ENCODE measurements at places on chromosomes 5 and 9.

- DNase-seq, result no peak
These were observed 43.3 kb downstream of the CREBRF start for GRCh38 chr5:173099461-173099860.

DNA sequence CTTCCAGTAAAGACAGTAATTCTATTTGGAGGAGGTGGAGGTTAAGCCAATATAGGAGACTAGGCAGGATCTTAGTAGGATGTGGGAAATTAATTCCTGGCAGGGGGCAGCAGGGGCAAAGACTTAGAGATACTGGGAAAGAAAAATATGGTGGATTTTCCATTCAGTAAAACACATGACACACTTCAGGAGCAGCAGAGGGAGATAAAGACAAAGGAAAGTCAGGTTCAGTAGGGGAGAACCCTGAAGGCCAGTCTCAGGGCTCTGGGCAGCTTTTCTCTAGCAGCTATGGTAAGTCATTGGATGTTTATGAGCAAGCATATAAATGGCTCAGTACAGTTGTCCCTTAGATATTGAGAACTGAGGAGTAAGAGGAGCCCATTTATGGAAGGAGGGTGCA, 105.5 kb downstream of the PJA2 start:
- DNase-seq, result no peak

- peak; percentile 76 for DNase-seq
These were observed 34.5 kb downstream of the HAVCR1 start for GRCh38 chr5:157024208-157024959.

- DNase-seq, result no peak
These were observed 22.5 kb upstream of the SHB start for GRCh38 chr9:38091310-38092199.

DNA sequence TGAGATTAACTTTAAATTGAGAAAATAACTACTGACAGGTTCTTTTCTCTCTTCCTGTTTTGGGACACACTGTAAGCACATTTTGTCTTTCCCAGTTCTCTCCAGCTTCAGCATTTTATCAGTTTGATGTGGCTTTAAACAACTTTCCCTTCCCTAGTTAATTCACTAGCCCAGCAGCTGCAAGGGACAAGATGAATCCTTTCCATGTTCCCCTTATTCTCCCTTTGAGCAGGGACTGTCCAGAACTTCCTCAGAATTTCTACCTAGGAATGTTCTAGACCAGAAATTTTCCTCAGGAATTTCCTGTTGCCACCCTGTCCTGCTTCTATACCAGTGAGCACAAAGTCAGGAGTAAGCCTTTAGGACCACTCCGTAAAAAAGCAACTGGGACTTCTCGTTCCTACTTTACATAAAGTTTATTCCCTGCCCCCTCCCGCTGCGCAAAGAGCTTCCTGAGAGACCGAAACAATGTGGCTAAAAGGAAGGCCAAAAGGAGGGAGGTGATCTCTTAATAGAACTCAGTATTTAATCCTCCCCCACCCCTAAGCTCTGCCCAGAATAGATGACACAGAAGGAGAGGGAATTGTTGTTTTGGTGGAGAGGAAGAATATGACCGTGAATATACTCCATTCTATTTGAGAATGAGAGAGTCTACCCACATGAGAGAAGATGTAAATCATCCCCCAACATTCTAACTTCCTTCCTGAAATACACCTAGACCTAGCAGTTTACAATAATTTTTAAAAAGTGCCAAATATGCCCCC, 61.9 kb downstream of the GLIS3 start:
- DNase-seq, result no peak

DNA sequence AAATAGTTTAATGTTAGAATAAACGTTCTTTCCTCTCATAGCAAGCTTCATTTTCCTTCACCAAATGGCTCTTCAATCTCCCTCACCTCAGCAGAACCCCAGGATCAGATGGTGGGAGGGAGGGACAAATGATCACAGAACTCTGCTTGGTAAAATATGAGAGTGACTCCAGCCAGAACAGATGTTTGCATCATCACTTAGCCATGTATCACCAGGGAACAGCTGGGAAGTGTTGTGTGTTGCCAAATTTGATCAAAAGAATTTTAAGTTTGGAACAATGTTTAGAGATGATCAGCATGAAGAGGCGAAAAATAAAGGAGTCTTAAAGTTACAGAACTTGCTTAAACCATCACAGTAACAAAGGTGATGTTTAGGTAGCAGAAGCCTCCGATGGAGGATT, 115.7 kb downstream of the FRMD3 start:
- DNase-seq, result no peak

DNA sequence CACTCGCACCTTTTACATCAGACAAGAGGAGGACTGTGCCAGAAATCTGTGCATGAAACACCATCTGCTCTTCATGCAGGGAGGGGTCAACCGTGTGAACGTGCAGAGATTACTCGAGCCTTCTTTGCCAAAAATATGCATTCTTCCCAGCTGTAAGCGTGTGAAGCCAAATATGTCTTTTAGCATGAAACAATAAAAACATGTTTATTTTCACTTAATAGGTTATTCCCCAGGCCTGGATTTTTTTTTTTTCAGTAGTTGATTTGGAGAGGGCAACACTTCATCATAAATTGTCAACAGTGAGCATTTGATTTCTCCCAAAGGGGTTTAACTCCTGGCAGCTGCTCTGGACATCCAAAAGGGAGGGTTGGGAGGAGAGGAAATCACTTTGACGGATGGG, 23.8 kb downstream of the PLAC8L1 start:
- peak; percentile 21 for DNase-seq

DNA sequence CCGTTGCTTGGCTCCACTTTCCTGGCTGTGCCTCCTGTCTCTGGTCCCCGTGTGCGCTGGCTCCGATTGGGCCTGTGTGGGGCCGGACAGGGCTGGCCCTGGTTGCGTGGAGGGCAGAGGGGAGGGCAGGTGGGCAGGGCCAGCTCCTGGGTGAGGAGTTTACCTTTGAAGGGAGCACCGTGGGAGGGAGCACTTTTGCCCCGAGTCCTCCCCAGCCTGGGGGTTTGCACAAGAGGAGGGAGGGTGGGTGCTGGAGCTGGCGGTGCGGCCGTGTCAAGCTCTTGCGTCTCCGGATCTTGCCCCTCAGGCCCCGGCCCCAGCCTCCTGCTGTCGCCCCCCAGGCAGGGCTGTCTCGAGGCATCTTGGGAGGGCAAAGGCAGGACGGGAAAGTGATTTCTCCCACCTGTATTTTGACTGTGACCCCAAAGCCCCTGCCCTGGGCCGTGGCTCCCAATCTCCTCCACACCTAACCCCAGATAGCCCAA, 48.3 kb upstream of the EXOC3 start:
- DNase-seq, result no peak

- no peak for DNase-seq
These were observed 932.9 kb upstream of the DMAC1 start for GRCh38 chr9:8732367-8733075.

DNA sequence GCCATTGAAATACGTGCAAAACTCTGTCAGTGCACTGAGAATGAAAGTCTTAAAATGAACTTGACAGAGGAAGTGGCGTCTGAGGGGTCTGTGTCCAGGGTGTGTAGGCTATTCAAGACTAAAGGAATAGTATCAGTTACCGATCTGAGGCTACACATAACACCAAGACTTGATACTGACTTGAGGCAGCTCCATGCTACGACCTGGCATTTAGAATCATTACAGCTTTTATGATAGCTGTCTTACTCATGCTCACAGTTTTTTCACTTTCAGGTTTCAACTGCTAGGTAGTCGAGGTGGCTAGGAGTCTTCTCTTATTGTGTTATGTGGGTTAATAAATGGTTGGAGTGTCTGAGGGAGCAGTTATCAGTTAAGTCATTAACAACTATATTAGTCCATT, 92.8 kb upstream of the SLCO6A1 start:
- no peak for DNase-seq

GRCh38 chr5:140883373-140883772, 1.4 kb downstream of the PCDHA13 start:
- no peak for DNase-seq

DNA sequence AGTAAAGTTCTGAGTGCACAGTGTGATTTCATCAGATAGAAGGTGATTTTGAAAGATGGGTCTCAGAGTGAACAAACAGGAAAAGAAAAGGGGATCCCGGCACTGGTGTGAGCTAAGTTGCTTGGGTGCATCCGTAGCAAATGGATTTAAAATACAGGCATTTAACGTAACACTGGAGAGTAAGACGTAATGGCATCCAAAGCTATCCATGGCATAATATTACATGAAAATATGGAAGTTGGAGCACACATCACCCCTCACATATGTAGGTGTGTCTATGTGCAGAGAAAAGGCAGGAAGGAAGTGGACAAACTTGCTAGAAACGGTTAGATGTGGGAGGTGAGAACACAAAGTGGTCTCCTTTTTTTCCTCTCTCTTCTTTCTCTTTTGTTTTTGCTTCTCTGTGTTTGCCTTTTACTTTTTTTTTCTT, 38.2 kb upstream of the SEMA4D start:
- DNase-seq, result no peak

DNA sequence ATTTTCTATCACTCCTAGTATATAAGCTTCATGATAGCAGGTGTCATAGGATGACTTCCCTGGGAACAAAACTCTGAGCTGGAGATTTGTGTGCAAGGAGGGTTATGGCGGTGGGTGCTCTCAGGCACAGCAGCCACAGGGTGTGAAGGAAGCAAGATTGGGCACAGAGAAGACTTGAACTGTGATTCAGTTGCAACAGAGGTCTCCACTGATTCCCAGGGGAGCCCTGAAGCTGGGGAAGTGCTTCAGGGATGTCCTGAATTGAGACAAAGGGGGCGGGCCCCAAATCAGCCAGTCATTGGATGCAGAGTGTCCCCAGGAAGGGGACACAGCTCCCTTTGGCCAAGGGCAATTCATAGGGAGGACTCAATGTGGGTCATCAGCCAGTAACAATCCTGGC, 44.4 kb upstream of the ANKRD55 start:
- no peak for DNase-seq

DNA sequence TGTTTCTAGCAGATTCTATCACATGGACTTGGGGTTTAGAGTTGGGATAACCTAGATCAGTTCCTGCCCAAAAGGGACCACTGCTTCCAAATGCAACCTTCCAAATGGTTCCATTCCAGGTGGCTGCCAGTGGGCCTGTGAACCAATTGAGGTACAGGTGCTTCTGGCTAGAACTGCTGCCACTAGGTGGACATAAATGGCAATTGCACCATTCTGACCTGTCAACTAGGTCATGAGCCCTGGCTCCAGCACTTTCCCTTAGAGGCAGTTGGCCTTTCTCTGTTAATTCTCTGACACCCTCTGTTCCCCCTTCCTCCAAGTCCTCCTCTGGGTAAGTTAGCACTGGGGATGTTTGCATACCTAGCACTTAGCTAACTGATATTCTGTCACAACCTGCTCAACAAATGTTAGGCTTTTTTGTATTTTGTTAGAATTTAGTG, 16.6 kb upstream of the HEMGN start:
- DNase-seq, result no peak

- no peak for DNase-seq
These were observed 14.5 kb upstream of the RARS1 start for GRCh38 chr5:168471785-168472184.

DNA sequence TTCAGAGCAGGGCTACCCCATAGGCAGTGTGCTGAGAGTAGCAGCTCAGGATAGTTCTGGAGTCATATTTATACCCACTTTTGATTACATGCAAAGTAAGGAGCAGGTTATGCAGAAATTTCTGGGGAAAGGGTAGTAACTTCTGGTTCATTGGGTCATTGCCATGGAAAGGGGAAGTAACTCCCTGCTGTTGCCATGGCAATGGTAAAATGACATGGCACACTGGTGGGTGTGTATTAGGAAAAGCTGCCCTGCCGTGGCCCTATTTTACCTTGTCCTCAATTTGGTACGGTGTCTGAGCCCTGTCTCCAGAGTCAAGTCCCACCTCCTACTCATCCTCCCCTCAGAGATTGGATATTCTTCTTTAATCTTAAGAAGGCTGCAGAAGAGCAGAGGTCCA, 526.7 kb upstream of the TYRP1 start:
- DNase-seq, result no peak

DNA sequence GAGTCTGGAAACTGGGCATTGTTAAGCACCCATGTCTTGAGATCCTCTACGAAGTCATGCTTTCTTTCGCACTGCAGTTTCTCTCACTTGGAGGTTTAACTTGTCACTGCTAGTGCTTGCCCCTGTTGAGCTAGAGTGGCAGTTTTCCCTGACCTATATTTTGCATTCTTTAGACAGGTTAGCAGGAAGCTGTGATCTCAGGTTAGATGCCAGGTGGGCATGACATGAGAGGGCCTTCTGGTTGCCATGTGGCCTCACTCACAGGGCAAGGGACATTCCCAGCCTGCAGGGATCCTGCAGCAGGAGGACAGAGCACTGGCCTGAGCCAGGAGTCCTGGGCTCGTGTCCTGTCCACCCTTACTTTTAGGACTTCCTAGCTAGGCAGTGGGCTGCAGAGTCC, 28.6 kb downstream of the SLC36A1 start:
- DNase-seq, result no peak

DNA sequence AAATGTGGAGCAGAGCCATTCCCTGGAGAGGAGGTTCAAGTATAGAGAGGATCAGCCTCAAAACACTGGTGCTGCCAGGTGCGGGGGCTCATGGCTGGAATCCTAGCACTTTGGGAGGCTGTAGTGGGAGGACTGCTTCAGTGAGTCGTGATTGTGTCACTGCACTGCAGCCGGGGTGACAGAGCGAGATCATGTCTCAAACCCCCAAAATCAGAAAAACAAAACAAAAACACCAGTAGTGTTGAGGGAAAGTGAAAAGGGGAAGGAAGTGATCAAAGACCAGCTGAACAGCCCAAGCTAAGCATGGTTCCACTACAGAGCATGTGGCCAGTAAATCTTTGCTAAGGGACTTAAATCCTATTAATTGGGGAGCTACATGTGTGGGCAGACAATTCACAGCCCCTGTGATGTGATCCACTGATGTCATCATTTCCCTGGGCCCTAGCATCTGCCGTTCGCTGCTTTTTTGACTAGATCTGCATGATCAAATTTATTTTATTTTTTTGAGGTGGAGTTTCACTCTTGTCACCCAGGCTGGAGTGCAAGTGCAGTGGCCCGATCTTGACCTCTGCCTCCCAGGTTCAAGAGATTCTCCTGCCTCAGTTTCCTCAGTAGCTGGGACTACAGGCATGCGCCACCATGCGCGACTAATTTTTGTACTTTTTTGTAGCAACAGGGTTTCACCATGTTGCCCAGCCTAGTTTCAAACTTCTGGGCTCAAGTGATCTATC, 2.7 kb upstream of the PCBD2 start:
- DNase-seq, result no peak

DNA sequence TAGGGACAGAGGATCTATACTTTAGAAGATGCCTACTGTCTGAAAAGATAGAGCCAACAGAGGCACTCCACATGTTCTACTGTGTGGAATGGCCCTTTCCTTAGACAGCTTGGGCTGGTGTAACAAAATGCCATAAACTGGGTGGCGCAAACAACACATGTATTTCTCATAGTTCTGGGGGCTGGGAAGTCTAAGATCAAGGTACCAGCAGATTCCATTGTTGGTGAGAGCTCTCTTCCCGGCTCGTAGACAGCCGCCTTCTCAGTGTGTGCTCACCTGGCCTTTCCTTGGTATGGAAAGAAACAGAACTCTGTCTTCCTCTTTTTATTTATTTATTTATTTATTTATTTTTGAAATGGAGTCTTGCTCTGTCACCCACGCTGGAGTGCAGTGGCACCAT, 70.9 kb downstream of the APTX start:
- no peak for DNase-seq

- DNase-seq, result no peak
These were observed 90.6 kb downstream of the LMX1B start for GRCh38 chr9:126704157-126704891.

- DNase-seq, result no peak
These were observed 33.0 kb downstream of the ITK start for GRCh38 chr5:157213527-157214243.

Data from urinary bladder (tissue), 4 donors.